Testis (tissue), 5 donors: ENCODE measurements at places on chromosomes 13 and 19.
A peak's percentile ranks its signal among the peaks of the same experiment; 100 is the strongest.

GRCh38 chr19:10045371-10045770, 32.1 kb downstream of the RDH8 start:
- H3K27ac ChIP-seq, result no peak overlapping the region
- DNase-seq, result no peak
- no peaks in the 10 kb centered on the region for H3K4me1 ChIP-seq
- no peaks in the 10 kb centered on the region for H3K27me3 ChIP-seq
- no peak overlapping the region for H3K4me3 ChIP-seq

- no peaks in the 10 kb centered on the region for H3K36me3 ChIP-seq
- no peak overlapping the region for H3K4me3 ChIP-seq
- DNase-seq, result peak; percentile 34
- H3K27ac ChIP-seq, result no peak overlapping the region
- H3K4me1 ChIP-seq, result no peaks in the 10 kb centered on the region
- H3K27me3 ChIP-seq, result no peaks in the 10 kb centered on the region
These were observed 279.0 kb downstream of the NHLRC3 start for GRCh38 chr13:39317291-39317690.

- peaks cover 24% of the 10 kb centered on the region for H3K4me1 ChIP-seq
- no peaks in the 10 kb centered on the region for H3K27me3 ChIP-seq
- H3K4me3 ChIP-seq, result no peak overlapping the region
- no peak for DNase-seq
These were observed 151.7 kb downstream of the DLEU7 start for GRCh38 chr13:50691681-50692263.

DNA sequence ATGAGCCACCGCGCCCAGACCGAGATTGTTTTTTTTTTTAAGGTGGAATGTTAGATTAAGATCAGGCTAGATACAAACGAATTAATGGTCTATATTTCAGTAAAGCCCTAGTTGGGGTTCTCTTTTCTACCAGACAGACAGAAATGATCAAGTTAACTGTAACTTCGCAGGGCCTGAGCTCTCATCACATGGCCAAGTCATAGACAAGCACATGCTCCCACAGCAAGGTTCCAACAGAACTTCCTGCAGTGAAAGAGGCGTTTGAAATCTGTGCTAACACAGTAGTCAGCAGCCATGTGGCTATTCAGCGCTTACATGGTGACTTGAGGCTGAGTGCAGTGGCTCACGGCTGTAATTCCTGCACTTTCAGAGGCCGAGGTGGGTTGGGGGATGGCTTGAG, 34.7 kb upstream of the SEMA6B start:
- no peaks in the 10 kb centered on the region for H3K36me3 ChIP-seq
- H3K4me3 ChIP-seq, result no peak overlapping the region
- no peaks in the 10 kb centered on the region for H3K4me1 ChIP-seq
- no peaks in the 10 kb centered on the region for H3K27me3 ChIP-seq
- no peak for DNase-seq
